SJSA1 (cell line): ENCODE measurements at places on chromosomes 7 and 10.

DNA sequence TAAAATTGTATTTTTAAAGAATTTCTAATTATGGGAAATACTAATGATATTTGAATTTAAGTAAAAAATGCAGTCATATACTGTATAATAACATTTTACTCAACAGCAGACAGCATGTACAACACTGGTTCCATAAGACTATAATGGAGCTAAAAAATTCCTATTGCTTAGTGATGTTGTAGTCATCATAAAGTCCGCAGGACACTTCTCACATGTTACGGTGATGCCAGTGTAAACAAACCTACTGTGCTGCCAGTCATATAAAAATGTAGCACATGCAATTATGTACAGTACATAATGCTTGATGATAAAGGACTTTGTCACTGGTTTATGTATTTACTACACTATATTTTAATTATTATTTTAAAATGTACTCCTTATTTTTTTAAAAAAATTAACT lies 629.3 kb downstream of the IPMK start:
- DNase-seq: no peak

DNA sequence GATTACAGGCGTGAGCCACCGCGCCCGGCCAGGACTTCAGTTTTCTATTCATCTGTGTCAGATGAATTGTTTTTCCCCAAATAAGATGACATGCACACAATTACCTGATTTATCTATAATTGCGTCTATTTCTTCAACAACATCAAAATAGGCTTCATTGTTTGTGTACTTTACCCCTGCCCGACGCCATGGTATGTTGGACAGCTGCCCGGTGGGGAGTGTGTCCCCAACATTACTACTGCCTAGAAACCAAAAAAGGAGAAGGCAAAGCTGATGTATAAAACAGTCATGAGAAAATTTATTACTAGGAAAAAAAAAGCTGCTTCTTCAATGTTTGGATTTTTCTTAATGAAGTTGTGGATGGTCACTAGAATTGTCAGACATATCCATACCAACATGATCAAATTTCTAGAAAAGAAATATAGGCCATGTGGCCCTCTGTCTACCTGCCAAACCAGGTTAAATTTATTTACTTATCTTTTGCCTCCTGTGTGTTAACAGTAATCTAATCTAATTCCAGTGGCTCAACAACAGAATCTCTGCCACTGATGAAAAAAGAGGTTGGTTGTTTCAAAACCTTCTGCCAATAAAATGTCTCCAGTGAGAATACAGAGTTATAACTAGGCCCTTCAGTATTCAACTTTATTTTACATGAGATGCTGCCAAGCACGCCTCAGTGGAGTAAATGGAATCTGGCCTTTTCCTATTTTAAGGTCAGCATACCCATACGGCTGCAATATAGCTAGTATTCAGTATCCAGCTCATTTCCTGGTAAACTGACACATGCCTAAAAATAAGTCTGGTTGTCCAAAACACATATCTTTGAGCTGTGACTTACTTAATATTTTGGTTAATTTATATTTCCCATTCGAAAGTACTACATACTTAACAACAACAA lies 16.5 kb downstream of the AP3M1 start:
- DNase-seq: no peak

DNA sequence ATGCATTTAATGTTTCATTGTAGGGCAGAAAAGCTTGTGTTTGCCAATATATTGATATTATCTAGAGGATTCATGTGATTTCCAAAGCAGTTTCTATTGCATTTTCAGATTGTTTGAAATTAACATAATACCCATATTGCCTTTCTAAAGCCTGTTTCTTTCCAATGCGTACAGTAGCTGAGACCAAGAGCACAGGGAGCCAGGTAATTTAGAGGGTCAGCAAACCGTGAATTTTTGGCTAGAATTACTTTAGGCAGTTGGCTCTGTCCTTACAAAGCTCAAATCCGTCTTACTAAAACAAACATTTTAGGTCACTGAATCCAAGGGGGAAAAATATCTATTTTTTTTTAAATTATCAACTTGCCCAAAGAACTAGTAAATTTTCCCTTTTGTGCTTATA lies 604.9 kb upstream of the ADARB2 start:
- no peak for DNase-seq

- DNase-seq: no peak
Measured at GRCh38 chr10:88963318-88963717, 10.7 kb upstream of the ACTA2 start.

DNA sequence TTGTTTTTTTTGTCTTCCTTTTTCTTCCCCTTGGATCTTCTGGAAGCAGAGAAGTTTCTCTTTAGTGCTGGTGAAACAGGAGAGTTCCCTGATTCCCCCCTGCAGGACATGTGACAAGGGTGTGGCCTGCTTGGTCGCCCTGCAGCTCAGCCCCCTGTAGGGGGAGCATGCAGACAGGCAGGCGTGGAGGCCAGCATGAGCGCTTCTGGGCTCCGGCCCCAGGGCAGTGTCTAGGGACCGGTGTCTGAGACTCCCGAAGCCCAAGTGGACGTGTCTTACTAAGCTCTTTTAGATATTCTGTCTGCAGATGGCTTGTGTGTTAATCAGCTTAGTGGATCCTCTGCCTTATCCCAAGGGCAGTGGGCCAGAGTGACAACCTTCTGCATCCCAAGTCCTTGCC lies 26.1 kb downstream of the PRSS58 start:
- no peak for DNase-seq

DNA sequence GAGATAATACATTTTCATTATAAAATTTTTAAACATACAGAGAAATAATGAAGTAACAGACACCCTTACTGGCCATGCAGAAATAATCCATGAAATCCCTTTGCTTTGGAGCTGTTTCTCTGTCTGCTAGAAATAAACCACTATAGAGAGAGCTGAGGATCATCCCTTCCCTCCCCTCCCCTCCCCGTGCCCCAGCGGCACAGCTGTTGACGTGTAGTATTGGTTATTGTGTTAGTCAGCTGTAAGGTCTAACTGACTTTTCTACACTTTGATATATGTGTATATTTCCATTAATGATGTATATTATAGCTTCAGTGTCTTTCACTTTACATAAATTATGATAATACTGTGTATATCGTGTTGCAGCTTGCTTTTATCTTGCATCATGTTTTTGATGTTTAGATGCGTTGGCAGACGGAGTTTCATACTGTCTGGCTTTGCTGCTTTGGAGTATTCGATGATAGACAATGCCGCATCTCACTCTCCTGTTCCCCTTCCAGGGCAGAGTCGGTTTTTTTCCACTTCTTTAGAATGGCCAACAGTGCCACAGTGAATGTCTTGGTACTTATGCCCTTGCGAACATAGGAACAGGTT lies 27.4 kb upstream of the GRID1 start:
- DNase-seq: no peak

DNA sequence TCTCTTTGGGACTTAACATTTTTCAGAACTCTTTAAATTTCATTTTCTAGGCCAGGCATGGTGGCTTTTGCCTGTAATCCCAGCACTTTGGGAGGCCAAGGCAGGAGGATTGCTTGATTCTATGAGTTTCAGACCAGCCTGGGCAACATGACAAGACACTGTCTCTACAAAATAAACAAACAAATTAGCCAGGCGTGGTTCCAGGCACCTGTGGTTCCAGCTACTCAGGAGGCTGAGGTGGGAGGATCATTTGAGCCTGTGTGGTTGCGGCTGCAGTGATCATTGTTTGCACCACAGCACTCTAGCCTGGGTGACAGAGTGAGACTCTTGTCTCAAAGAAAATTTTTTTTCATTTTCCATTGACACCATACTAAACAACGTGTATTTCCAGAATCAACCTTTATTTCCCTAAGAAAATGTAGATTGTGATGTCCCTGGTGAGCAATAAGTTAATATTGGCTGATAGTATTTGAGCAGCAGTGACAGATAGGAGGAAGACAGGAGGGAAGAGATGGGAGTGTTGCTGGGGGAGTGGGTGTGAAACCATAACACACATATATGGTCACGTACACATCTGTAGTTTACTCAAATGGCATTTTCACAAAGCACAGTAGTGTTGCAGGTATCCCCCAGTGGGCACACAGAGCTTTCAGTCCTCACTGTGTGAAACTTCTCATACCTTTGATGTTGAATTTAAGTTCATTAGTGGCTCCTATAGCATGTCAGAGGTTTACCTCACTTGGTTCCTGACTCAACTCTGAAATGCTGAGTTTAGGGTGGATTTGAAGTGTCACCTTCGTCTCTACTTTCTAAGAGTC lies 205.6 kb downstream of the AUTS2 start:
- DNase-seq: no peak

DNA sequence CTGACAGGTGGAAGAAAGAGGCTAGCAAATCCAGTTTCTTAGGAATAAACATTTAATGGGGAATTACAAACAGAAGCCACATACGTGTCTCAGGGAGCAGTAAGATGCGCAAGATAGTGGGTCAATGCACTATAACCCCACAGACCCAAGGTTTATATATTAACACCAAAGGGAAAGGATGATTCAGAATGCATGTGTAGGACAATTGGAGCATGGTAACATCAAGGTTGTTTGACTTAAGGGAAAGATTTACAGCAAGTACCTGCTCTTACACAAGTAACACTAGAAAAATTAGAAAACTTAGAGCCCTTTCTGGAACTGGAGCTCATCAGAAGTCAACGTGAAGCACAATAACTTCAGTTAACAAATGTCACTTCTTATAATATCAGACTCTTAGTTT lies 161.1 kb upstream of the ZWINT start:
- DNase-seq: no peak

- DNase-seq: no peak
Measured at GRCh38 chr10:71038091-71038633, 149.8 kb upstream of the PCBD1 start.

DNA sequence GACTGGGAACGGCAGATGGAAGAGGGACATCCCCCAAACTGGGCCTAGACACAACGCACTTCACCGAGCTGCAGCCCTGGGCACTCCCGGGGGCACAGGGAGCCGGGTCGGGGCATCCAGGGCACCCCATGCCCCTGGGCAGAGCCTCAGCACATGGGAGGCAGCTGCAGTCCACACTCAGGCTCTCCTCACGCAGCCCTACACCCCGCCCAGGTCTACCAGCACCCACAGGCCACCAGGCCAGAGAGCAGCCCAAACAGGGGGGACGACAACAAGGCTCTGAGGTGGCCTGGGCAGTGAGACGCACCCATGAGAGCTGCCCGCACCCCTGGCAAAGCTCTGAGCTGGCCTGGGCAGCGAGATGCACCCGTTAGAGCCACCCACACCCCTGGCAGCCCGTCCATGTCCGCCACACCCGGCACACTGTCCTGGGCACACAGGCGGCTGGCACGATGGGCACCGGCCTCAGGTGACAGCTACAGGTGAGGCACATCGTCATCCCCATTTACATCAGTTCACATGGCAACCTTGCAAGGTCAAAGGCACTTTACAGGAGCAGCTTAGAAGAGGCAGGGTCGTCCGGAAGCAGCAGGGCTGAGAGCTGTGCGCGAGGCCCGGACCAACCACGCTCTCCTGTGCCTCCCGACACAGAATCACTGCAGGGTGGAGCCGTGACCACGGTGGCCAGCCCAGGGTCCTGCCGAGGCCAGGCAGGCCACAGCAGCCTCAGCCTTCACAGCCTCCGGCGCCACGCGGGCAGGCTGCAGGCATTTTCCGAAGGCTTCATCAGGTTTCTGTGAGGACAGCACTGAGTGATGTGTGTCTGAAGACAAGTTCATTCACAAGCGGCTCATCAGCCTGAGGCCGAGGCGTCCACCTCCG lies 228.6 kb downstream of the MAD1L1 start:
- DNase-seq: no peak

DNA sequence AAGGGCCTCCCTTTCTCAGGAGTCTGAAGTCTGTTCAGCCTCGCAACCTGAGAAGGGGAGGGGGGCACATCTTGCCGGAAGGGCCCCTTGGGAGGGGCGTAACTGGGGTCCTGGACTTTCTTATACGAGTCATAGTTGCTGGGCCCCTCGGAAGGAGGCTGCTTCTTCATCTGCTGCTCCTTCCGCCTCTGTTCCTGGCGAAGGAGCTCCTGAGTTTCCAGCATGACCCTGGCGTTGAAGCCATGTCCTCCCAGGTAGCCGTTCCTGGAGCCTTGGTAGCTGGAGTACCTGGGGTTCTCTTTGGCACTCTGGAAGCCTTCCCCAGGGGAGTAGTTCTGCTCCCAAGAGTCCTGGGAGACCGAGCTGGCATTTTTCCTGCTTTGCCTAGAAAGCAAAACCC lies 703.9 kb downstream of the PARD3 start:
- DNase-seq: no peak

DNA sequence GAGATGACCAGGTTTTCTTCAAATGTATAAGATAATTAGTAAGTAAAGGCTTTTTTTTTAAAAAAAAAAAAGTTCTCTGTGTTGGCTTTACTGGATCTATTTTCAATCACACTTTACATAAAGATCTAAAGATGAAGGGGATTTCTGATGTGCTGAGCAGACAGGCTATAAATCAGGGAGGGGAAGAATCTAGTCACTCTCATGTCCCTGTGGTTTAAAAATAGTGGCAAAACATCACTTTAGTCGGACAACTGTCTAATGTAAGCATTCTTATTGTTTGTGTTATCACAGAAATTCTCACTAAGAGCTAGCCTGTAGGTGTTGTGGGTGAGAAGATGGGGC lies 132.7 kb downstream of the ICA1 start:
- DNase-seq: no peak

- DNase-seq: peak; percentile 55
Measured at GRCh38 chr7:48285373-48285772, 114.1 kb downstream of the ABCA13 start.

DNA sequence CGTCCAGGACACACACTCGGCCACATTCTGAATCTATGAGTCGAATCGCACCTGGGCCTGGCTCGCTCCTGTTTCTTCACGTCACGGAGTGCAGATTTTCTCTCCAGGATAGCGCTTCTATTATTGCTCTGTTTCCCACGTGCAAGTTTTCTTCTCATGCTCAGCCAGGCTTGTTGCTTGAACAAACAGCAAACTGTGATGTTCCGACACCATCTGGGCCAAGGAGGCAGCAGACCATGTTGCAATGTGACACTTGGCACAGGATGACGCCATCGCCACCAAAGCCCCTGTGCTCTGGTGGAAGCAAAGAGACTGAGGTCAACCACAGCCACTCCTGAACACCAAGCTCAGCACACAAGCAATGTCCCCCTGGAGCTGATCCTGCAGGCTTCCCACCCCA lies 507.1 kb upstream of the ADARB2 start:
- DNase-seq: no peak

GRCh38 chr10:25180801-25181200 lies 6.0 kb downstream of the GPR158 start:
- DNase-seq: no peak

GRCh38 chr10:123142701-123143161 lies 5.2 kb upstream of the HMX2 start:
- DNase-seq: no peak

DNA sequence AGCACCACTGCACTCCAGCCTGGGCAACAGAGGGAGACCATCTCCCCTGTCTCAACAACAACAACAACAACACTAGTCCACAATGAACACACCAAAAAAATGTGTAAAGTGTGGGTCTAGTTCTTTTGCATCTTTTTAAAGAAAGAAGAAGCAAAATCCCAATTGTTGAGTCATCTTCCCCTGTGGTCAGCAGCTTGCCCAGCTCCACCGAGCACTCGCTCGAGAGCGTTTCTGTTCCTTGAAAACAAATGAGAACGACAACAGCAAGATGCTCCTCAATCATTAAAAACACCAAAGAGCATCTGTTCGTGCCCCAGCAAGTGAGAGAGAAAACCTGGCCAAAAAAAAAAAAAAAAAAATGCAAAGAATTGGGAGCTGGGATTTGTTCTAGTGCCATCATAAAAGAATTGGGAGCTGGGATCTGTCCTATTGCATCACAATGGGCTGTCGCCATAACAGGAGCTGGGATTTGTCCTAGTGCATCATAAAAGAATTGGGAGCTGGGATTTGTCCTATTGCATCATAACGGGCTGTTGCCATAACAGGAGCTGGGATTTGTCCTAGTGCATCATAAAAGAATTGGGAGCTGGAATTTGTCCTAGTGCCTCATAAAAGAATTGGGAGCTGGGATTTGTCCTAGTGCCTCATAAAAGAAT lies 118.1 kb downstream of the PTPRN2 start:
- DNase-seq: no peak
